ENCODE measurements at places on chromosomes 7 and 10.

DNA sequence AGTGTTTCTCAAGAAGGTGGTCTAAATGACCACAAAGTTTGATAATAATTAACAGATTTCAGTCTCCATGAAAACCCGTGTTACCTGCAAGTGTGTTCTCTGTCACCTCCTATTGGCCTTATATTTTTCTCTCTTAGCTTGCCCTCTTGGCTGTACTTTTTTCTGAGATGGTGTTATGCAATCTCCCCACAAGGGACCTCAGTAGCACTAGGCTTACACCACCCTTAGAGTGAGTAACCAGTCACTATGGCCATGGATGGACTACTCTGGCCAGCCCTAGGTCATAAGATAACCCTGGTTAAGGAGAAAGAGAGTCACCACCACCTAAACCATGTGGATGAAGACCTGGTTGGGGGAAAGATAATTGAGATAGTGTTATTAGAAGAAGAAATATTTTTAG, 76.8 kb downstream of the NPSR1 start:
- no peak for DNase-seq

DNA sequence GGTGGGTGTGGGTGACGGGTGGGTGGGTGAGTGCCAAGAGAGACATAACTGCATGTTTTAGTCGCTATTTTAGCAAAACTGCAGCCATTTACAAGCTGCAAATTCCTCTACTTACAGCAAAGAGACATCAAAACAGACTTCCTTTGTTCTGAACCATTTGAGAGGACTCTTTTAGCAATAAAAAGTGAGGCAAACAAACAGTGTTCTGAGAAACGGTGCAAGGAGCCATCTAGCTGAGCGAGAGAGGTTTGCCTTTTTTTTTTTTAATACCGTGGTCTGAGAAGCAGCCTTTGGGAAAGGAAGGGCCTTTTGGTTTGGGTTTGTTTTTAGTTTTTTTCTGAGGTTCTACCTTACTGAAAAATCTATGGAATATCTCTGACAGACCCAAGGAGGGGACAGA, 62.9 kb downstream of the SCRN1 start:
- no peak for DNase-seq

DNA sequence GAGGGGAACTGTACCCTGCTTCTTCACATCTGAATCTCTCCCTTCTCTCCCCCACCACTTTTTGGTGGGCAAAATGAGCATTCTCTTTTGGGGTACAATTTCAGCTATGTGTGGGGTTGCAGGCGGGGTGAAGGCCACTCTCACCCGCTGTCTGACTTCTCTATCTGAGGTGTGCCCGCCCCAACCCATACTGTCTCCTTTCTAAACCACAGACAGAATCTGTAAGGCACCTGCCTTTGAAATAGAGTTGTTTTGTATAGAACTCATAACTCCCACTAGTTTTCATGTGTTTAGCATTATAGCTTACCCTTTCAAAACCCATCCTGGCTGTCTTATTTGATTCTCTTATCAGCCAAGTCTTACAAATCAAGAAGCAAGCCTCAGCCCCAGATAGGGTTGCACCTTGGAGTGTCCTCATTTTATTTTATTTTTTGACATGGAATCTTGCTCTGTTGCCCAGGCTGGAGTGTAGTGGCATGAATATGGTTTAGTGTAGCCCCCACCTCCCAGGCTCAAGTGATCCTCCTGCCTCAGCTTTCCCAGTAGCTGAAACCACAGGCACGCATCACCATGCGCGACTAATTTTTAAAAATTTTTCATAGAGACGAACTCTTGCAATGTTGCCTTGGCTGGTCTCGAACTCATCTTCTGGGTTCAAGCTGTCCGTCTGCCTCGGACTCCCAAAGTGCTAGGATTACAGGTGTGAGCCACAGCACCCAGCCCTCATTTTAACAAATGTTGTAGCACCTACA, 11.9 kb downstream of the TSPAN14 start:
- DNase-seq = no peak

DNA sequence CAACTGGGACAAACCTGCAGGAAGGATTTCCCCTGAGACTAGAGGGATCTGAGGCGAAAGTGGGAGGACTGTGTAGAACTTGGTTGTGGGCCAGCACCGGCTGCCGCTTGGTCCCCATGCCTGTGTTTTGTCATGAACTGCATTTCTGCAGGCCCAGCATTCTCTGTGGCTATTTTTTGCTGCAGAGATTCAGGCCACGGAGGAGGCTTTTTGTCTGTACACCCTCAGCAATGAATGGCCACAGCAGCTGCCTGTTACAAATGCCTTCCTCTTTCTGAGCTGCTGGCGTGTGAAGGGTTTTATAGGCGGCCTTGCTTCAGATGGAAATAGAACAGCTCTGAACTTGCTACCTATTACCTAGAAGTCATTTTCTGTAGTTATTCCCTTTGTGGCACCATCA, 164.4 kb downstream of the SH2D4B start:
- DNase-seq = no peak

GRCh38 chr7:129773328-129773731, 161.8 kb downstream of the NRF1 start:
- no peak for DNase-seq

GRCh38 chr7:42096681-42097561, 140.1 kb downstream of the GLI3 start:
- DNase-seq = no peak

DNA sequence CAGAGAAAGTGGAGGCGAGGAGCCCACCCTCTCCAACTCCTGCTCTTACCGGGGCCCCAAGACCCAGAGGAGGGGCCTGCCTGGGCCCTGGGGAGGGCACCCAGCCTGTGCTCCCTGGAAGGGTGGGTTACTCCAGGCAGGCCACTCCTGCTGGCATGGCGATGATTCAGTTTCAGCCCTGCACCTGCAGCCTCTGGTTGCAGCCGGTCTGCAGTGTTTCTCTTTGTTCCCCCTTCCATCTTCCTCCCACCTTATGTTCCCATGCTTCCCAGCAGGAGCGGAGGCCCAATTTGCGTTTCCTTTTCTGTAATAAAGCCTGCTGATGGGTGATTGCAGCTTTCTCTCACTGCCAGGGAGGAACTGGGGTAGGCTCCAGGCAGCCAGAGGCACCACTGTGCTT, 53.2 kb upstream of the FAM20C start:
- no peak for DNase-seq

- no peak for DNase-seq
Observed at GRCh38 chr10:70684374-70684773, 12.1 kb downstream of the ADAMTS14 start.

- no peak for DNase-seq
Observed at GRCh38 chr10:128098631-128099030, 27.6 kb downstream of the MKI67 start.

DNA sequence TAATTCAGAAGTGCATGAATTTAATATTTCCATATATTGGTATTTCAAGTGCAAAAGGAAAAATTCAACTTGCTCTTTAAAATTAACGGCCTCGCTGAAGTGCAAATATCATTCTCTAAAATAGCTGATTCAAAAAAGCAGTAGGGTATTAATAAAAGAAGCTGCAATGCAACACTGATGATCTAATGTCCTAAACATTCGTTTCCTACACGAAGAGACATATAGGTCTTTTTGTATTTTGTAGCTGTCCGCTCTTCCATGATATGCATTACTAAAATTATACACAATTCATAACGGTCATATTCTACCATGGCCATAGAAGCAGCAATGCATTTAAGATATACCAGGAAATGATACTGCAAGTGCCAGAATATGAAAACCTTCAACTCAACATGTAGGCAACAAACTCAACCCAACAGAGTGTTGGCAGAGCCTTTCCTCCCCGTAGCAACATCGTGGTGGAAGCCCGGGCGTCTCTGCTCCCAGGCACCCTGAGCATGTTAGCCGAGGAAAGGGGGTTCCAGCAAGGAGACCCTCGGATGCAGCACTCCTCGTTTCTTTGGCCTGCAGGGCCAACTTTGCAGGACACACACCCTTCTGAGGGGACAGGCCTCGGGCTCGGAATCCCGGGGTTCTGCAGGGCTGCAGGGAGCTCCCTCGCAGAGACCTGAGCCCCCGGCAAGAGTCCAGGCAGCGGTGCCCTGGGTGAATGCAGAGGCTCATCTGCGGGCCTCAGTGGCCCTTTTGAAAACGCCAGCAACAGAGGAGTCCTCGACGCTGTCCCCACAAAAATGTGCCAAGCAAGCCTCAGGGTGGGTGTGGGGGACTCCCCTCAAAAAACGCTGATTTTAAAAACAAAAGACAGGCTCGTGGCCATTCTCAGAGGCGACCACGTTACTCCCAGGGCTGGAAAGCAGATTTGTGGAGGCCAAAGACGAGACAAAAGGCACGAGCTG, 1.6 kb downstream of the FAM171A1 start:
- DNase-seq = peak; percentile 42

DNA sequence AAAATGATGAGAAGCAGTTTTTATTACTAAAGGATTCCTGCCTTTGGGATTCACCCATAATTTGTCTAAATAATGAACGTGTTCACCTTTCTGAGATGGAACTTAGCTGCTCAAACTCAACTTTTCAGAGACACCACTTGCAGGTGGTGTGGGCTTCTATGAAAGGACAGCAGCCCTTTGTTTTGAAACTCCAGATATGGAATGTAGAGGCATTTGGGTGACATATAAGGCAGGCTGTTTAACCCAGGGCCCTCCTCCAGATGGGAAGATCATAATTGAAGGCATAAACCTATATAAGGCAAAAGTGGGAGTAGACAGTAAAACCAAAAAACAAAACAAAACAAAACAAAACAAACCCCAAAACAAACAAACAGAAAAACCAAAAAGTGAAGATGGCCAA, 11.9 kb upstream of the HUS1 start:
- DNase-seq = no peak

DNA sequence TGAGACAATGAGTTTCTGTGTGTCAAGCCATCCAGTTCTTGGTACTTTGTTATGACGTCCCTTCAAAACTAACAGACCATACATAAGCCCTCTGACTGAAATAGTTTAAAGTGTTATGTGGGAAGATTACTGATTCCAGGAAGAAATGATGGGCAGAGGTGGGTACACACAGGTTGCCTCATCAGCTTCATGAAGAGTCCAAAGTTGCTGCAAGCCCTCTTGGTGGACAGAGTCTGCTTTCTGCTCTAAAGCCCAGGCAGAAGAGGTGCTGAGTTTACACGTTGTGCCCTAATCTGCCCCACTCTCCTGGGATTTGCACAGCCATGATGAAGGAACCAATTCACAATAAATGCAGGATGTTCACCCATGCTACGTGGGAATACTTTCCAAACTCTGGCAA, 187.4 kb downstream of the PARD3 start:
- DNase-seq = no peak

GRCh38 chr10:73585327-73585726, 5.8 kb downstream of the USP54 start:
- no peak for DNase-seq

DNA sequence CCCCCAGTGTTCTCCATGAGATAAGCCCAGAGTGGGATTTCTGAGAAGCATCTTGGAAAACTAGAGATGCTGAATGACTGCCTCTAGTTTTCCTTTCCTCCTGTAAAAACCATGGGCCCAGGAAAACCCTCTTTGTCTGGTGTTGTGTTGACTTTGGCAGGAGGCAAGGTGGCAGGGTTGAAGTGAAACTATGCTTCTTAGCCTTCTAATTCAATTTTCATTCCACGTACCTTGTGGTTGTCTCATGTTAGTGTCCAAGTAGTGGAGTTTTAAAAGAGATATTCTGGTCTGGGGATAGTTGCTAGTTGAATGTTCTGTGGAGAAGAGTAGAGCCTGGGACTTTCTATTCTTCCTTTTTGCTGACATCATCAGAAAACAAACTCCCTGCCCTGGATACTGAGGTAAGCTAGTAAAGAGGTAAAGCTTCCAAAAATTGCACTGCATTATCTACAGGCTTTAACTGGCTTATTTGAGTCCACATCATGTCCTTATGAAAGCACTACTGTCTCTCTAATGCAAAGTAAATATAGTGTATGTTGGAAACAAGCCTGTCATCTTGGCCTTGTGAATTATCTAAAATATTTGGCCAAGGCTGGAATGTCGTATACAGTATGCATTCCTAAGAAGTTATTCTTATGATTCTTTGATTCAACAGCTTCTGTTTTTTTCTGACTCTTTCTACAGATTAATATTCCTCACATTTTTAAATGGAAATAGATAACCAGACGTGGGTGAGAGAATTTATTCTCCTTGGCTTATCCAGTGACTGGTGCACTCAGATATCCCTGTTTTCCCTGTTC, at the start of gene OR2F2:
Gene OR2F2 (plus strand): TSS at position 708 of the 800 bp plus-strand sequence. CDS start 0 bp downstream, at position 708.
- no peak for DNase-seq

GRCh38 chr7:39088730-39089593, 111.3 kb downstream of the POU6F2 start:
- DNase-seq = no peak

DNA sequence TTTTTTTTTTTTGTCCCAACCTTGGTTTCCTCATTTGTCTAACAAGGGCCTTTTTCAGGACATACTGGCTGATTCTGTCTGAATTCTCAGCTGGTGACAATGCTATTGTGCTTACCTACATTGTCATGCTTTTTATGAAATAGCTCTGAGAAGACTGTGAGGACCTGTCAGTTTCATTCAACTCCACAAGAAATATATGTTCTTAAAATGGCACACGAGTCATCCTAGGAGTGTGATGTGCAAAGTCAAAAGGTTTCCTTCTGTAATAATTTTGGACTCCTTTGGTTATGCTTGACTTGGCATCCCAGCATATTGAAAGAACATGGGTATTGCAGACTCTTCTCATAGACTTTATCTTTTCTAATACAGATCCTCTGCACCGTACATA, 316.0 kb downstream of the GFRA1 start:
- DNase-seq = no peak

- peak; percentile 52 for DNase-seq
Observed at GRCh38 chr7:122311734-122312450, 7.3 kb upstream of the FEZF1 start.

DNA sequence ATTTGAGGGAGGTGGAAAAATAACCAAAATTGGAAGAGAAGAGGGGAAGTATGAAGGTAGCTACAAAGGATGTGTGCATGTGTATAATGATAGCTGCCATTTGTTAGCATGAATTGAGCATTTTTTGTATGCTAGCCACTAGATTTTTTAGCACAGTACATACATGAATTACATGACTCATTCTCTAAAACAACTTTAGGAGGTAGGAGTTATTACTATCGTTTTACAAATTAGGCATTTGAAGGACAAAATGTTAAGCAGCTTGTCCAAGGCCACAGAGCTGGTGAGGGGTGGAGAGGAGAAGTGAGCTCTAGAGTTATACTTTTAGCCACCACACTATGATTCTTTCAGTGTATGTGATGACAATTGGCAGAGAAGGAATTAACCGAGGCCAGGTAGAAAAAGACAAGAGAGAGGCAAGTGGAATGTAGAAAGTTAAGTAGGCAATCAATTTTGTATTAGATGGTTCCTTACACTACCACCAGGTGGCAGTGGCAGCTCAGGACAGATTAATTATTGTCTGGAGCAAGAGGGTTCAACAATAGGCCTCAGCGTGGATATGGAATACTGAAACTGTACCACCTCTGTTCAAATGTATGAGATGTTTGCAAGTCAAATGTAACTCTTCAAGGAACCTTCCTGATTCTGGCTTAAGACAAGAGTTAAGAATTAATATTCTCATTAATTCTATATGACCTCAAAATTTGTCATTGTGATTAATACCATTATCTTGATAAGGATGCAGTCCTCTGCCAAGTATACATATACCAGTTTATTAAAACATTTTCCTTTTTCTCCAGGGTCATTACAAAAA, 128.0 kb downstream of the MBL2 start:
- DNase-seq = no peak

GRCh38 chr10:110709444-110709828, 65.3 kb downstream of the RBM20 start:
- DNase-seq = no peak

- DNase-seq = no peak
Observed at GRCh38 chr10:133465191-133465949, 11.6 kb downstream of the SCART1 start.

Measured in H9 (cell line).